Tibial artery (tissue), 4 donors: ENCODE measurements at places on chromosomes 7 and 10.

DNA sequence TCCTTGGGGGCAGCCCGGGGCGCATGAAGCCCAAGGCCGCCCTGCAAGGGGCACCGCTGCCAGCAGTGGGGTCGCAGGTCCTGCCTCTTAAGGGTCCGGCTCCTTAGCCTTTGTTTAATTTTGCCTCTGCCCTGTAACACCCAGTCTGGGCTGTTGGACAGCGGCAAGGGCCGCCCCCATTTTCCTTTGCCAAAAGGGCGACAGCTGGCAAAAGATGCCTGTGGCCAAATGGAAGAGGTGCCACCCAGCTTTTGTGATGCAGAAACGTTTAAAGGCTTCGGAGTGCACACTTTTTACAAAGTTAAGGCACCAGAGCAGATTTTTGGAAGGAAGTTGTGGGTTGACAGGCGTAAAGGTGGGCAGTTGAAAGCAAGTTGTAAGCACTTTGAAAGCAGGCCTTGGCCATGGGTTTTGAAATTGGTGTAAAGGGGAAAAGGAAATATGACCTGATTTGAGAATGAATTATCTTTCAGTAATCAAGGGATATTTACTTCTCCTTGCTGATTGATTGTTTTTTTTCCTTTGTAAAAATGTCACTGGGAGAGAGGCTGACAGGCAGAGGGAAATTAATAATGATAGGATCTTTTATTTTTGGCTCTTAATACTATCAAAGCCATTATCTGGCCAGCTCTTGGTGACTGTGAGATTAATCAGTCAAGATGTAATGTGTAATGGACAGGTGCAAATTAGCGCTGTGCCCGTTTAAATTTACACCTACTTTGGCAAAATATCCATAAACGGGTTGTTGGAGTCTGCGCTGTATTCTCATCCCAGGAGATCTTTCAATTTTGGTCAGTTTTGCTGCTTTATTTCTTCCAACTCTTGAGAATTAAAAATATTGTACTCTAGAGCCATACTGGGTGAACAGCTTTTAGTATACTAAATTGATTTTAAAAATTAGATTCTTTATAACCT is 1.2 kb downstream of the CASD1 start:
- peak; percentile 72 for DNase-seq

GRCh38 chr7:67760971-67761370 is 764.3 kb downstream of the TYW1 start:
- DNase-seq: no peak

DNA sequence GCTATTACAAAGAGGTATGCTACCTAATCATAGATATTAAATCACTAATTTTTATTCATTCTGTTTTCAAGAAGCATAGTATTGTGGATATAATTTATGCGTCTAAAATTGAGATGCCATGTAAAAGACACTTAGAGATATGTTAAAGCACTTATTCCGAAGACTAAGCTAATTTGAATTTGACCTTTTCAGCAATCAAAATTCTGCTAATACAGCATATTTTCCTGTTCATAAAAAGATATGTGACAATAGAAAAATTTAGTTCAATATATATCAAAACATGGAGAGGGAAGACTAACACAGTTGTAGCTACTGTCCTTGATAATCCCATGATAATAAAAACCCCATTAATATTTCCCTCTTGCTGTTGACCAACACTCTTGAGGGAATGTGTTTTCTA is 386.6 kb upstream of the TEX47 start:
- DNase-seq: no peak

DNA sequence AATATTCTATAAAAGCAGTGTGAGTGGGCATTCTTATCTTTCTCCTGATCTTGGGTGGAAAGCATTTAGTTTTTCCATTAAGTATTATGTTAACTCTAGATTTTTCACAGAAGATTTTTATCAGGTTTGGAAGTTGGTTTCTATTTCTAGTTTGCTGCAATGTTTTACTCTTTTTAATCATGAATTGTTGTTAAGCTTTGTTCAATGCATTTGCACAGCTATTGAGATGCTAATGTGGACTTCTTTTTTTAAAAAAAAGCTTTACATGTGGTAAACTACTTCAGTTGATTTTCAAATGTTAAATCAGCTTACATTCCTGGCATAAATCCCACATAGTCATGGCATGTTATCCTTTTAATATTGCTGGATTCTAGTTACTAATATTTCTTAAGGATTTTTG is 363.6 kb upstream of the NRP1 start:
- no peak for DNase-seq

DNA sequence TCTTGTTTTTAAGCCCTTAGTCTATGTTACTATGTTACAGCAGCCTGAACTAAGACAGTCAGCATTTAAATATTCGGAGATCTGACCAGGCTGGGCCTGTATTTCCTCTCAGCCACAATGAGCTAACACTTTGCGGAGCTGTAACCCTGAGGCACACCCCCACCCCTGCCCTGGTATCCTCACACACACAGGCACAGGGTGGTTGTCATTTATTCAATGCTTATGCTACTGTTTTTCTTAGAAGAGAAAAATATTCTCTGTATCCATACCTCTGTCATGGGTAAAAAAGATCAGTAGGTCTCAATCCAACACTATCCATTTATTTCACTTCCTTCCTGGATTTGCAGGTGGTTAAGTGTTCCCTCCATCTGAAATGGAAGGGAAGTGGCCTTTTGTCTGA is 80.3 kb upstream of the TRIL start:
- no peak for DNase-seq

DNA sequence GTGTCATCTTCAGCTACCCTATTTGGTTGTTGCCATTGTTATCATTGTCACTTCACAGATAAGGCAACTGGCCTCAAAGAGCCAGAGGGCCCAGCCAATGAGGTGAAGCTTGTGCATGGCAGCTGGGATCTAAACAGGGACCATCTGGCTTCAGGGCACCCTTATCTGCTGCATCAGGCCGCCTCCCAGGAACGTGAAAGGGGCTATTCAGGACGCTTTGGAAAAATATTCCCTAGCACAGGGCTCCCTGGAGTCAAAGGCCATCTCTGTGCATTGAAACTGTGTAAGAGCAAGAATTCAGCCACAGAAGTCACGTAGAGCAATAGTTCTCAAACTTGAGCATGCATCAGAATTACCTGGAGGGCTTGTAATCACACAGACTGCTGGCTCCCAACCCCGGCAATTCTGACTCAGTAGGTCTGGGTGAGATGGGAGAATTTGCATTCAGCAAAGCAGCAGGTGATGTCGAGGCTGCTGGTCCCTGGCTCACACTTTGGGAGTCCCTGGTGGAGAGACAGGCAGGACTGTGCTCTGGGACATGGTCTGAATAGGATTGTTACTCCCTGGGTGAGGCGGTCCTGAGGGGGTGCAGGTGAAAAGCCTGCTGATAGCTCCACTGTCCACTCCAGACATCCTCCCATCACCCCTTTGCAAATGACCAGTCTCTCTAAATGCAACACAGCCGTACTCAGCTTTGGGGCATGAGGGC is 21.5 kb upstream of the PLEKHA1 start:
- no peak for DNase-seq

DNA sequence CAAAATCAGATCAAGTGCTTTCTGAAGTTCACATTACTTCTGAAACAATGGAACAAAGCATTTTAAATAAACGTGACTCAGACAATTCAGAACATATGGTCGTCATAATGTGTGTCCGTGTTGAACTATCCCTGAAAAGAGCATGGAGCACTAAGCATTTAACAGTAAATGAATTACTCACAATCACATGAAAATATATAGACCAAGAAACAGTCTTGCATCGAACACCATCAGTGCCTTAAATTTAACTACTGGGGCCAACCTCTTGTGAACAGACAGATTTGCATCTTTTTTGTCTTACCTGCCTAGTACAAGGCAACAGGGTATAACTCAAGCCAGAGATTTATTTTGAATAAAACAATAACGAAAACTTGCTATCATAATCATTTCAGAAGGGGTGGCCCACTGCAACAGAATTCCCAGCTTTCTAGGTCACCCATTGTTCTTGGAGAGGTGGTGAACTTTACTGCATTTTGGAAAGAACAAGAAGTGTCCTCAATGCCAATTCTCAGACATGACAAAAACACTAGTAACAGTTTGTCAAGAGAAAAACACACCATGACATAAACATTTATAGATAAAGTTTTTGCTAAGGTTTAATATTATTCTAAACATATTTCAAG is 293.5 kb downstream of the SFMBT2 start:
- no peak for DNase-seq

- no peak for DNase-seq
These were observed 254.1 kb downstream of the ZMYND11 start for GRCh38 chr10:389261-389790.

- no peak for DNase-seq
These were observed 45.8 kb upstream of the PLEKHA1 start for GRCh38 chr10:122328676-122329075.

GRCh38 chr7:128108641-128109423 is 77.6 kb upstream of the LRRC4 start:
- DNase-seq: peak; percentile 19

GRCh38 chr10:63727636-63728035 is 206.4 kb downstream of the REEP3 start:
- no peak for DNase-seq

- no peak for DNase-seq
These were observed 29.7 kb downstream of the KIAA1217 start for GRCh38 chr10:24238519-24239247.

GRCh38 chr7:130154131-130154500 is 51.1 kb downstream of the TMEM209 start:
- DNase-seq: no peak

- DNase-seq: no peak
These were observed 8.0 kb downstream of the GRIFIN start for GRCh38 chr7:2468227-2468626.
